Islet precursor cell (in vitro differentiated cells): ENCODE measurements at places on chromosomes 7 and 10.

GRCh38 chr7:155108144-155108901, 38.2 kb downstream of the HTR5A start:
- DNase-seq = no peak

GRCh38 chr10:80770239-80770638, 232.5 kb downstream of the SH2D4B start:
- no peak for DNase-seq

DNA sequence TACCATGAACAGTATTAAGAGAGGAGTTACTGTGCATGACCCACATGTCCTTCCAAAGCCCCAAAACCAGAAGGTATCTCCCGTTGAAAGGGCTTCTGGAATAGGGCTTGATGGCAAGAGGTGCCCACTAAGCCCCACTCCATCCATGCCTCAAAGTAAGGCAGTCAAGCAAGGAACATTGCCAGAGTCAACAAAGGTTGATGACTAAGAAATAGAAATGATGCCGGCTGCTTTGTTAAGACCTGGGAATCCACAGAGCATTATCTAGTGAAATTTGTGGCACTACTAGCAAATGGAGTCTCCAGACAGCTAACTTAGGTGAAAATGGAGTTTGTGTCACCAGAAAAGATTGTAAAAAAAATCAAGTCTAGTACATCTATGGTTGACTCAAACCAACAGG, 6.2 kb downstream of the SFR1 start:
- no peak for DNase-seq

DNA sequence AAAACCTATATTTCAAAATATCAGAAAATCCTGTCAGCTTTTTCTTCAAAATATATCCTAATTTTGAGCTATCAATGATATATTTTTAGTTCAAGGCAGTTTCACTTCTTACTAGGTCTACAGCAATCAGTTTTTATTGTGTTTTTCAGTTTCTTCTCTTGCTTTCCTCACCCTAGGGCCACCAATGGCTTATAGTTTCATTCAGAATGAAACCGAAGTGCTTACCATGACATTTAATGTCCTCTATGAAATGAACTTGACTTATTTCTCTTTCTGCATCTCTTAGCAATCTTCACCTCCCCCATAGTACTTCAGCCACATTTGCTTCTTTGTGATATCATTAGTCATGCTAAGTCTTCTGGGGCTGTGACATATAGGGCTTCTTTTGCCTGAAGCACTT, 100.3 kb downstream of the ARL5B start:
- no peak for DNase-seq

- DNase-seq = peak; percentile 39
These were observed 38.3 kb upstream of the TOMM7 start for GRCh38 chr7:22860784-22861482.

DNA sequence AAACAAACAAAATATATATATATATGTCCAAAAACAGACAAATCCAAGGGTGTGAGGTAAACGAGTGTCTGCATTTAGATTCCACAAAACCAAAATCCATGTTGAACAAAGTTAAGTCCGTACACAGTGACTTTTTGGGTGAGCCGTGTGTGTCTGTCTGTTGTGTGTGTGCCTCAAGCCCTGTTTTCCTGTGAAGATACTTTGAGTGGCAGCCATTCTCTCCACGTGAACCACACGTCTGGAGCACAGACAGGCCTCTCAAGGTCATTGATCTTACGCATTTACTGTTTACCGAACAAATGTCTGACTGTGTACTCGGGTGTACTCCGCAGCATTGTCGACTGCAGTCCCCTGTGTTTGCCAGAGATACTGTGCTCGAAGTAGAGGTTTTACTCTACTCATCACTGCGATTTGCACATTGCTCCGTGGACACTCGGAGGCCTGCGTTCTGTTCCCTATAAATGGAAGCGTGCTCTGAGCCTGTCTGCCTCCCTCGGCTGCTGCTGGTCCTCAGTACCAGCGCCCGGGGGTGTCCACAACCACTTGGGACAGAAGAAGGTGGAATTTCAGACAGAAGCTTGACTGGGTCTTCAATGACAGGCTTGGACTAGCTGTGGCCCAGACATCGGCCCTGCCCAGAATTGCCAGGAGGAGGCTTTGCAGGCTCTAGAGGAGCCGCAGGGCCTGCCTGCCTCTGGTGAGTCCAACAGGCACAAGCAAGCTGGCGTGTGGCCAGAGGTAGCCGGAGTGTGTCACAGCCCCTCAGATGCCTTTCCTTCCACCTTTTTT, 22.1 kb downstream of the CYP17A1 start:
- peak; percentile 65 for DNase-seq

GRCh38 chr10:131271195-131271880, 40.2 kb downstream of the TCERG1L start:
- no peak for DNase-seq

DNA sequence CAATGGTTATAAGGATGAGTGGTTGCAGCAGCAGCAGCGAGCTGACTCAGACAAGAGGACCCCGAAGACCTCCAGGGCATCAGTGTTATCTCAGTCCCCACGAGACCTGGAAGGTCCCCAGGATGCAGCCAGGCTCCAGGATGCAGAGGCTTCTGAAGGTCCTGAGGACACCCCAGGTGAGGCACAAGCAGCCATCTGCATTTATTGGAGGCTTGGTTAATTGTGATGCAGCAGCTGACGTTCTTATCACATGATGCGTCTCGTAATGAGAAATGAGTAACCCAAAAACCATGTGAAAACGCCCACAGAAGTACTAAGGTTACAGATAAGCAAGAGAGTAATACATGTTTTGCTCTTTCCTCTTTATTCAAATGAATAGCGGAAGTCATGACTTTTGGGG, 17.4 kb downstream of the C7orf57 start:
- peak; percentile 78 for DNase-seq

DNA sequence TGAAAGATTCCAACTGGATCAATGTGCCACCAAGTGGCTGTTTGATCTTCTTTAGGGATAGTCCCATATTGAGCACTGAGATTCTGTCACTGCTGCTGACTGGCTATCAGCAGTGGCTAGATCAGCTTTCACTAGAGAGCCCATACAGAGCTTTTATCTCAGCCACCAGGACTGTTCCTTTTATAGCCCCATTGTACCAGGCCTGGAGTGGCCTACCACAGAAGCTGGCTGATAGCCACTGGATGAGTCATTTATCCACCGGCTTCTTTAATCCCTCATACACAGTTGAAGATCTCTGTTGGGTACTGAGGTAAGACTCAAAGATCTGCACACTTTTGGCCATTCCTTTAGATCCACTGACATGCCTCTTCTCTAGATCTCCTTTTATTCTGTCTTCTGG, 1101.1 kb downstream of the SORCS3 start:
- no peak for DNase-seq

GRCh38 chr7:1372063-1372462, 87.2 kb downstream of the MICALL2 start:
- DNase-seq = no peak

- no peak for DNase-seq
These were observed 311.4 kb upstream of the AKR1E2 start for GRCh38 chr10:4514445-4515108.

DNA sequence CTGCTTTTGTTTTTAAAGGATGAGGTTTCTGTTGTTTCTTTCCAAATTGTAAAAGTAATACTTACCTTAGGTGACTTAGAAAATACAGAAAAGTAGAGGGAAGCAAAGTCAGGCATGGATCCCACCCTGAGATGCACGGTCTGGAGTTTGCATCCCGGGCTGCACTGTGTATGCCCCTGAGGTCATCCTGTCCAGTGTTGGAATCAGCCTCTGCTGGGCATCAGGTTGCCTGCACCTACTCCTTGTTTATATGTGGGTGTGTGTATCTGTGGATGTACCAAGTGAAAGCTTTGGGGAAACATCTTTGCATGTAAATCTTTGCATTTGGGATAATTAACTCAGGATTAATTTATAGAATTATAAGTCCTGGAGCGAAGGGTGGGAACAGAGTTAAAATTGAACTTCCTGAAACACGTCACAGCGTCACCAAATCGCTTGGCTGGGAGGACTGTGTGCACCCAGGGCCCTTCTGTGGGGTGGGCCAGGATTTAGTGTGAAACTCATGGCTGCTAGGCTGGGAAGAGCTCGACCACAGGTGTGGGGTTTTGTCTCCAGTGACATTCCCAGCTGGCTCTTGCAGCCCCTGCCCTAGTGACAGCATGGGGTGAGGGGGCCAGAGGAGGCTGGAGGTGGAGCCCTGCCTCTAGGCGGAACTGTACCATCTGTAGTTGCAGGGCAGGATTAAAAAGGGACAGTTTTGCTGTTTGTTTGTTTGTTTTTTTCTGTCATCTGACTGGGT, 27.9 kb downstream of the GTF2IRD1 start:
- DNase-seq = no peak

DNA sequence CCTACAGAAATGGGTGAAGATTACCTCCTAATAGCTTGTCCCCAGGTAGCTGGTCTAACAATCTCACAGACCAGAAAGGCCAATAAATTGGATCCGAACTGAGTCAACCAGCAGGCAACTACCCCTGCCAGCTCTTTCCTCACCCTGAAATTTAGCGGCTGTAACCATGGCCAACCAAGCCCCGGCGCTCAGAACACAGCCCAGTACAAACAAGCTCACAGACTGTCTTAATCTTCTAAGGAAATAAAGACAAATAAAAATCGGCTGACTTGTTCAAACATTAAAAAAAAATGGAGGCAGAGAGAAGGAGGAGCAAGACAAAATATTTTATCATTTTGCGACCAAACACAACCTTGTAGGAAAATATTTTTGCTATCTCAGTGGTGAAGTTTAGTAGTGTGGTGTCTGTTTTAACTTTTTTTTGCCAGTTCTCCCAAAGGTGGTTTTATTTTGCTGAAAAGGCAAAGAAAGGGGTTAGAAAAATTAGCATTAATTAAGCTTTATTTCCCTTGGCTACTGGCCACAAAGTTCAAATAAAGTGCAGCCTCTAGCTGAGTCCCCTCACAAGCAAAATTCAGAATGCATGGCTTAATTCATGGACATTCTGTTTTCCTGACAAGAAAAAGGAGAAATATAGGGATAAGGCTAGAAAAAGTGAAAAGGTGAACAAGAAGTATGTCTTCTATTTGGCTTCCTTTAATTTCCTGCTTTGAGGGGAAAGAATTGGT, 313.0 kb upstream of the NPVF start:
- DNase-seq = no peak

DNA sequence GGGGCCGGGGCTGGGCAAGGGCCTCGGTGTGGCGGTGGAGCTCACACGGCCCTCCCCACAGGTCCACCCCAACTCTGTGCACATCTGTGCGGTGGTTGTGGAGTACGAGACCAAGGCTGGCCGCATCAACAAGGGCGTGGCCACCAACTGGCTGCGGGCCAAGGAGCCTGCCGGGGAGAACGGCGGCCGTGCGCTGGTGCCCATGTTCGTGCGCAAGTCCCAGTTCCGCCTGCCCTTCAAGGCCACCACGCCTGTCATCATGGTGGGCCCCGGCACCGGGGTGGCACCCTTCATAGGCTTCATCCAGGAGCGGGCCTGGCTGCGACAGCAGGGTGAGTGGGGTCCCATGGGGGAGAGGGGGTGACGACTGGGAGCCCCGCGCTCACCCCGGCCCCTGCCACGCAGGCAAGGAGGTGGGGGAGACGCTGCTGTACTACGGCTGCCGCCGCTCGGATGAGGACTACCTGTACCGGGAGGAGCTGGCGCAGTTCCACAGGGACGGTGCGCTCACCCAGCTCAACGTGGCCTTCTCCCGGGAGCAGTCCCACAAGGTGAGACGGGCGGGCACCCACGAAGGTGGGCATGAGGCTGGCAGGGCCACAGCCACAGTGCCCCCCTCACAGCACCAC, 8.8 kb downstream of the TMEM120A start:
- peak; percentile 51 for DNase-seq

DNA sequence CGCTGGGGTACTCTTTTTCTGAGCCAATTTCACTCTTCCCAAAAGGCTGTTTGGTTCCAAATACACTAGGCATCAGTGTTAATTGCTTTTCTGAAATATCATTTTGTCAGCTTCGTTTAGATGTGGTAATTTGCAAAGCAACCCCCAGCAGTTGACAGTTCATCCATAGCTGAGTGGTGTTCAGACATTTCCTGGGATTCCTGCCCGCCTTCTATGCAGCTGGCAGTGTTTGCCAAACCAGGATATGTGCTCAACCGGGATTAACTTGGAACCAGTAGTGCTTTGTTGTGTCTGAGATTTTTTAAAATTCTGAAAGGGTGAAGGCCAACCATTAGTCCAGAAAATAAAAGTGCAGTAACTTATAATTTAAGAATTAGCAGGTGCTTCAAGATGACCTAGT, 25.2 kb upstream of the MKLN1 start:
- no peak for DNase-seq

GRCh38 chr10:119516381-119517234, 25.9 kb downstream of the RGS10 start:
- DNase-seq = peak; percentile 91

DNA sequence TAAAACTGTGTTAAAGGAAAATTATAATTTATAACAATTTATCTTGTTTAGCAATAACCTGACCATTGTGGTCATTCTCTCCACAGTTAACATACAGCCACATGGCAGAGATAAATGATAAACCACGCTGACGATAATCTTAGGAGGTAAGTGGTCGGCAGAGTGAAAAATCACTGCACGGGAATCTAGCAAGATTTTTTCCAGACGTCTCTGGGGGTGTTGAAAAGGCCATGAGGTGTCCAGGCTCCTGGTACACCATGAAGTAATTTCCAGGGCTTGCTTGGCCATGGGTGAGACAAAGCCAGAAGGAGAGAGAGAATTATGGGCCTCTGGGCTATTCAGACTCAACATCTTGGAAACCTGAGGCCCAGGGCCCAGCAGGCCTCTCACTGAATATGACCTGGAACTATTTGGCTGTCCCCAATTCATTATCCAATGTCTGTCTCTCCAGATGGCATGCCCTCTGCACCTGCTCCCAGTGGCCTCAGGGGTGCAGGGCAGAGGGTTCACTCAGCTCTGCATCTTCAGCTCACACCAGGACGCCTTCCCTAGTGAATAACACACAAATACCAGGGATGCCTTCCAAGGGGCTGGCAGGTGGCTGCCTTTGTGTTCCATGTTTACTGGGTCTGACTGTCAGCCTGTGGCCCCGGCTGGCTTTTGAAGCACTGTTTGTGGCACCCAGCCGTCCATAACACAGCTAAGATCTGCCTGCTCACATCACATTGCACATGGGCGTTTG, 590.4 kb upstream of the PFKP start:
- DNase-seq = peak; percentile 60

DNA sequence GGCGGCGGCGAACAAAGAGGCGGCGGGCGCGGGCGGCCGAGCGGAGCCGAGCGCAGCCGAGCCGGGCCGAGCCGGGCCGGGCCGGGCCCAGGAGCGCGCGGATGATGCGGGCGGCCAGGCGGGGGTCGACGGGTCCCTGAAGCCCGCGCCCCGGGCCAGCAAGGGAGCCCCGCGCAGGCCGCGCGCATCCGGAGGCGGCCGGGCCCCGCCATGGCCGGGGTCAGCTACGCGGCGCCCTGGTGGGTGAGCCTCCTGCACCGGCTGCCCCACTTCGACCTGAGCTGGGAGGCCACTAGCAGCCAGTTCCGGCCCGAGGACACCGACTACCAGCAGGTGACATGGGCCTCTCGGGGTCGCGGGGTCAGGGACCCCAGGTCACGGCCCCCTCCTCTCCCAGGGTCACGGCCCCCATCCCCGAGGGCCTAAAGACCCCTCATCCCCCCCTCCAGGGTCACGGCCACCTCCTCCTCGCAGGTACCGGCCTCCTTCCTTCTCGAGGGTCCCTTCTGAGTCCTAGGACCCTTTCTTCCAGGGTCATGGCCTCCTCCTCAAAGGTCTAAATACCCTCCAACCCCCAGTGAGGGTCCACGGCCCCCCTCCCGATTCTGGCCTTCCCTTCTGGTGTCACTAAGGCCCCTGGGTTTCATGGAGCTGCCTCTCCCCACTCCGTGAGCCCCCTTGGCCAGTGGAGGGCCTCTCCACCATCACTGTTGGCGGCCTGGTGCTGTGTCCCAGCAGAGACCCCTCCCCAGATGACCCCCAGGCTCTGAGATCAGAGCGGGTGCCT, at the start of gene TTYH3:
Gene TTYH3 (plus strand): TSS at position 41 of the 787 bp plus-strand sequence. CDS start 170 bp downstream, at position 211.
- no peak for DNase-seq

GRCh38 chr7:8881916-8882315, 448.5 kb downstream of the NXPH1 start:
- no peak for DNase-seq
